ENCODE measurements at places on chromosomes 5 and 9.
A peak's percentile ranks its signal among the peaks of the same experiment; 100 is the strongest.

DNA sequence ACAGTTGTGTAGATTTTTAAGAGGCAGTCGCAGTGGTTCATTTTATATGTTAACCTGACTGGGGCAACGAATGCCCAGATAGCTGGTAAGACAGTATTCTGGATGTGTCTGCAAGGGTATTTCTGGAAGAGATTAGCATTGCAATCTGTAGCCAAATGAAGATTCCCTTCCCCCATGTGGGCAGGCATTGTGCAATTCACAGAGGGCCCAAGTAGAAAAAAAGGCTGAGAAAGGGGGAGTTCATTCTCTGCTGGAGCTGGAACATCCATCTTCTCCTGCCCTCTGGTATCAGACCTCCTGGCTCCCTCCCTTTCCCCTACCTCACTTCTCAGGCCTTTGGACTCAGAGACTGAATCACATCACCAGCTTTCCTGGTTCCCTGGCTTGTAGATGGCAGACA lies 70.6 kb downstream of the TENT4A start:
- DNase-seq: no peak

DNA sequence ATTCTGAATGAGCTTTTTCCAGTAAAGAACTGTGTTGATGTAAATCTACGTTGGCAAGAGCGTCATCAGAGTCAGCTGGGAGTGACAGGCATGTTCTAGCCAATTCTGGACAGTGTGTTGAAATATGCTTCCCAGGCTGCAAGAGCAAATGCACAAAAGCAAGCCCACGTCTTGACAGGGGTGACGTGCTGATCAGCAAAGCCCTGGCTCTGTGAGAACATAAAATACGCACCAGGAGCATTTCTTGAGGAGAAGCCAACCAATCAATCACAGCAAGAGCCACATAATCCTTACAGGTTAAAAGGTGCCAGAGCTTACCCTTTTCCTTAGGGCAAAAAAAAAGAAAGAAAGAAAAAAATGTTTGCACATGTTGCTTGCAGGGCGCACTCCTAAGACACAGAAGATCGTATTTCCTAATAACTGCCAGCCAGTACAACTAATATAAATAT lies 148.1 kb downstream of the PDE4D start:
- no peak for DNase-seq

DNA sequence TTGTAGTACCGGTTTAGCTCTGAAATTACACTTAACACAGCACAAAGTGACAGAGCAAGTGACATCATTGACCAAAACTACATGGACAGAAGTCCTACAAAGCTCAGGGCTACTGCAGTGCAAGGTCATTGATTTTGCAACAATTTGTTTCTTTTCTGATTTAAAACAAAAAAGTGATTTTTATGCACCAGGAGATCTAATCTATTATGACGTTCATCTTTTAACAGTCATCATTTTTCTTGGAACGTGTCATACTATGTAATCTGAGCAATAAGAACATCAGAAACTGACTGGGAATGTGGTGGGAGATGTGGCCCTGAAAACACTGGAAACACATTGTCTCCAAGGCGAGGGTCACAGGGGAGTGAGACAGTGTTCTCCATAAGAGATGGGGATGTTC lies 17.4 kb upstream of the ZFAND5 start:
- no peak for DNase-seq

DNA sequence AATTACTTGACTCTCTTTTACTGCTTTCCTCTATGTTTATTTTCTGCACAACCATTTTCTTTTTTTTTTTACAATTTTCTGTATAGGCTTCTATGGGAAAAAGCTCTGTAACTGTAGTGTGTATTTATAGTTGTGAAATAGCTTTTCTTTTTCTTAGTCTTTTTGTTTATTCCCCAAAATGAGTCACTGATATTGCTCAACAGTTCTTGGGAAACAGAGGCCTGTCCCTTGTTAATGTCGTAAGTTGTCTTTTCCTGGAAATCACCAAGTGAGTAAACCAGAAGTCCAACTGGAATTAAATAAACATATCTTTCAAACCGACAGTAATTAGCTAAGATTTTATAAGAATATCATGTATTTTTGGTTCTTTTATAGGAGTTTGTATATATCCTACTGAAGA lies 325.1 kb upstream of the PRR16 start:
- DNase-seq: no peak

GRCh38 chr5:135071311-135071710 lies 37.3 kb upstream of the PITX1 start:
- peak; percentile 31 for DNase-seq

GRCh38 chr5:37792975-37793631 lies 46.7 kb downstream of the GDNF start:
- DNase-seq: no peak

GRCh38 chr9:18747595-18747994 lies 273.6 kb downstream of the ADAMTSL1 start:
- no peak for DNase-seq

Measured in right forelimb (tissue), 1 donor.